IMR-90 (cell line): ENCODE measurements at places on chromosomes 2 and 18. TPM values are rescaled to one million over a fixed set of nuclear protein-coding genes. Genes with fewer than 3 reads are reported as not detected.

Gene MAB21L4
- total RNA-seq: not detected in 2 replicates

Gene GKN1
- total RNA-seq: not detected in 2 replicates

Gene HES6
- 1.3 and 1.4 TPM in 2 replicates for total RNA-seq

Gene GAL3ST2
- total RNA-seq: not detected in 2 replicates

Gene RGPD8
- 4.1 and 4.2 TPM in 2 replicates for total RNA-seq

Gene ITGA6
- total RNA-seq: 43.9 and 88.3 TPM in 2 replicates

Gene MAT2A
- 94.1 and 98.9 TPM in 2 replicates for total RNA-seq

Gene HK2
- 17.4 and 17.8 TPM in 2 replicates for total RNA-seq
